Omental fat pad (tissue), 4 donors: ENCODE measurements at places on chromosomes 7 and 10.

DNA sequence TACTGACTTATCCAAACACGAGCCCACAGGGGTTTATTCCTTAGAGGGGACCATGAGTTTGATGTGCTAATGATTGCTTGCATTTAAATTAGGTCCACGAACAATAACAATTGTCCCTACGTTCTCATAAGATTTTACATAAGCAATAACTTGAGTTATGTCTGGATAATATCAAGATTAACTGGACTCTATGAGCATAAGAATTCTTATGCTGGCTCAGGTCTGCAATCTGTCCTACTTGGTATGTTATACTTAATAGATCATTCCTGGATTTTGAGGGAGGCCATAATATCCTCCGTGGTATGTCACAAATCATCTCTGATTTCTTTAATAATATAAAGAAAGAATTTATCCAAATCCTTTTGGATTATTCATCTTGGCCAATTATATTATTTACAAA is 552.3 kb downstream of the KCNMA1 start:
- DNase-seq = no peak

DNA sequence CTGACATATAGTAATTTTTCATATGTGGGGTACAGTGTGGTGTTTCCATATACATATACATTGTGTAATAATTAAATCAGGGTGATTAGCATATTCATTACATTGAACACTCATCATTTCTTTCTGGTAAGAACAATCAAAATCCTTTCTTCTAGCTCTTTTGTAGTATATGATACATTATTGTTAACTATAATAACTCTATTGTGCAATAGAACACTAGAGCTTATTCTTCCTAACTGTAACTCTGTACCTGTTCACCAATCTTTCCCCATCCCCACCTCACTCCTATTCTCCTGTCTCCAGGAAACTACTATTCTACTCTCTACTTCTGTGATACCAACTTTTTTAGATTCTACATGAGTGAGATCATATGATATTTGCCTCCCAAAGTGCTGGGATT is 9.4 kb downstream of the BZW2 start:
- no peak for DNase-seq

- DNase-seq = no peak
These were observed 38.6 kb upstream of the MET start for GRCh38 chr7:116633131-116633988.

DNA sequence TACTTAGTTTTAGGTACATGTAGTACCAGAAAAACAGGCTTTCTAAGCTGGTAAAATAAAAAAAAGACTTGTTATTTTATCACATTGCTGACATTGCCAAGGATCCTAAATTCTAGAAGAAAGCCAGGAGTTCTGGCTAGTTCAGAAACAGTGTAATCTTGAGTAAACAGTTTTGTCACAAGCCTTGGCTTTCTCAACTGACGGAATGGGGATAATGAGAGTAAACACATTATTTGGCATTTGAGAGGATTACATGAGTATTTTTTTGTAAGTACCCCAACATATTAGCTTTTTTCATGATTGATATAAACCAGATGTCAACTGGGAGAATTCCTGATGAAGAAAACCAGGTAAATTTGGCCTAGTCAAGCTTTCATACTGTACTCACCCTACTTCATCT is 269.8 kb downstream of the SORCS1 start:
- no peak for DNase-seq

GRCh38 chr7:26375726-26376174 is 84.1 kb downstream of the SNX10 start:
- no peak for DNase-seq

DNA sequence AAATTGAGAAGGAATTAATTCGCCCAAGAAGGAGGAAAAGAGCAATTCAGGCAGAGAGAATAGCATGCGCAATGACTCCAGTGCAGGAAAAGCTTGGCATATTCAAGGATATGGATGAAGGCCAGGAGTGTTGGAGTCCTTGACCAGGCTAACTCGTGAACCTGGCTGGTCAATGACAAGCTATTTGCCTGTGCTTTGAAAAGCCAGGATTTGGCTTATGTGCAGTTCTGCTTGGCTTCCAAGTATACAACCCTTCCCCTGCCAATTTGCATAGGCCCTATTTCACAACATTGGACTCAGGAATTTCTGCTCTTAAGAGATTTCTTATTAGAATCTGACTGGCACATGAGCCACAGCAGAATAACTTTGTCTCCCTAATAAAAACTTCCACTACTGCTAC is 72.3 kb upstream of the SP8 start:
- DNase-seq = no peak

DNA sequence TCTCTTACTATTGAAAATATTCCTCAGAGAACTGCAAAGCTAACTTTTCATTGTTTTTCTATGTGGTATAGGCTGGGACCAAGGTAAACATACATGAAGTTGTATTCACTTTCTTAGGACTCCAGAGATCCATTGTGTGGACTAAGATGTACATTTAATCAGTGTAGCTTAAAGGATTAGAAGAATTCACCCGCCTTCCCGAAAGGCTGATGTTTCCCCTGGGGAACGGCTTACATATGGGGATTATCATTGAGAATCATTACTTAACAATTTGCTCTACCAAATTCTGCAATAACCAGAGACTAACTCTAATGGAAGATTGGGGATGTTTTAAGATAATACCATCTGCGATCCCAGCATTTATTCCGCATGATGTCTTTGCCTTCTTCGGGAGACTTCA is 257.1 kb upstream of the KIAA1217 start:
- DNase-seq = no peak

DNA sequence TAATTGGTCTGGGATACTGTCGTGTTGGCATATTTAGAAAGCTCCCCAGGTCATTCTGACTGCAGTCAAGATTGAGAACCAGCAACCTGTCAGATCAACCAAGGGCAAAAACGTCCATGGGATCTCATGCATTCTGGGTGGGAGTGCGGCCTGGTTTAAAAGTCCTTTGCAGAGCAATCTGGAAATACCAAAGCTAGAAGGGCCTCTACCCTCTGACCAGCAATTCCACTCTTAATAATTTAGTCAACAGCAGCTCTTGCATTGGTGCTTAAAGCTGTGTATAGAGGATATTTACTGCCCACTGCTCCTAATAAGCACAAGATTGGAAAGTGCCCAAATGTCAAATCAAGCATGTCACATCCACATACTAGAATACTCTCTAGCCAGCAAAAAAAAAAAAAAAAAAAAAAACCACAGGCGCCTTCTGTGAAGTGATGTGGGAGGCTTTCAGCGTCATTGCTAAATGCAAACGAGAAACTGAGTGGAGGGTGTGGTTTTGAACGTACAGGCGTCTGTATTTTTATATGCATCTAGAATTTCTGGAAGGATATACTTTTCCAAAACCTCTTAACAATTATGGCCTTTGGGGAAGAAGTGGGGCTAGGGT is 44.8 kb upstream of the HSPA12A start:
- DNase-seq = no peak

- DNase-seq = no peak
These were observed 51.3 kb upstream of the TAC1 start for GRCh38 chr7:97680622-97681021.

DNA sequence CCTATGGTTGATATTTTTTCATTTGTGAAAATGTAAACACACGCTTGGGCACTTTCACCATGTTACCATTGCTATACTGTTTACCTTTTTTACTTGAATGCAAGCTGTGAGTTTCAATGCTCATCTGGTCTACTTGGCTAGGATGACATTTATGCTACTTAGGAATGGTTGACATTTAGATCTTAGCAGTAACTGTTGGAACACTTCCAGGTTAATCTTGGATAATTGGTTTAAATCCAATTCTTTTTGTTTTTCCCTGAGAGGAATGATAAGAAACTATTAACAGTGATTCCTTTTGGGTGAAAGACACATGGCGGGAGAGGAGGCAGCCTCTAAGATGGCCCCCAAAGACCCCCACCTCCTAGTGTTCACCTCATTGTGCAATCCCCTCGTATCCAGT is 51.4 kb upstream of the AMPH start:
- DNase-seq = no peak

DNA sequence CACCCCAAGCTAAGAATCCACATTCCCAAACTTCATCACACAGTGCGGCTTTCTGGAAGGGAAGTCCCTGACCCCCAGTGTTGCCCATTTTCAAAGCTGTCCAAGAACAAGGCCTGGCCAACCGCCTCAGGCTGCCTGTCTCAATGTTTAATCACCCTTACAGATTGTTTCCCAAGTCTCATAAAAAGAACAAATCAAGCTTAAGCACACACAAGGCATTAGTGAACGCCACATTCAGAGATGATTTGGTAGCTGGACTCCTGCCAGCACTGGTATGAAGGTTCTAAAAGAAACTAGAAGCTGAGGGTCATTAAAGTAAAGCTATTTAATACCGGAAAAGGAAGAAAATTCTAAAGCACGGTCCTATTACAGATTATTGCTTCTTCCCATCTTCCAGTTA is 35.6 kb downstream of the C10orf90 start:
- no peak for DNase-seq

GRCh38 chr10:76558586-76558985 is 1079.0 kb downstream of the KCNMA1 start:
- no peak for DNase-seq

DNA sequence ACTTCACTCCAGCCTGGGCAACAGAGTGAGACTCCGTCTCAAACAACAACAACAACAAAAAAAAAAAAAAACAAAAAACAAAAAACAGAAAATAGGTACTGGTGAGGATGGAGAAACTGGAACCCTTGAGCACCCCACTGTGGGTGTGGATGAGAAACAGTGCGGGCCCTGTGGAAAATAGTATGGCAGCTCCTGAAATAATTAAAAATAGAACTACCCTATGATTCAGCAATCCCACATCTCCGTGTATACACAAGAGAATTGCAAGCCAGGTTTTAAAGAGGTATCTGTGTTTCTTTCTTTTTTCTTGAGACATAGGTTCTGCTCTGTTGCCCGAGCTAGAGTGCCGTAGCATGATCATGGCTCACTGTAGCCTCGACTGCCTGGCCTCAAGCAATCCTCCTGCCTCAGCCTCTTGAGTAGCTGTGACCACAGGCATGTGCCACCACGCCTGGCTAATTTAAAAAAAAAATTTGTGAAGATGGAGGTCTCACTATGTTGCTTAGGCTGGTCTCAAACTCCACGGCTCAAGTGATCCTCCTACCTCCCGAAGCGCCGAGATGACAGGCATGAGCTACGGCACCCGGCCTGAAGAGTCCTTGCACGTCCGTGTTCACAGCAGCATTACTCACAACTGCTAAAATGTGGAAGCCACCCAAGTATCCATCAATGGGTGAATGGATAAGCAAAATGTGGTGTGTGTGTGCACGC is 39.5 kb downstream of the EBF3 start:
- no peak for DNase-seq

DNA sequence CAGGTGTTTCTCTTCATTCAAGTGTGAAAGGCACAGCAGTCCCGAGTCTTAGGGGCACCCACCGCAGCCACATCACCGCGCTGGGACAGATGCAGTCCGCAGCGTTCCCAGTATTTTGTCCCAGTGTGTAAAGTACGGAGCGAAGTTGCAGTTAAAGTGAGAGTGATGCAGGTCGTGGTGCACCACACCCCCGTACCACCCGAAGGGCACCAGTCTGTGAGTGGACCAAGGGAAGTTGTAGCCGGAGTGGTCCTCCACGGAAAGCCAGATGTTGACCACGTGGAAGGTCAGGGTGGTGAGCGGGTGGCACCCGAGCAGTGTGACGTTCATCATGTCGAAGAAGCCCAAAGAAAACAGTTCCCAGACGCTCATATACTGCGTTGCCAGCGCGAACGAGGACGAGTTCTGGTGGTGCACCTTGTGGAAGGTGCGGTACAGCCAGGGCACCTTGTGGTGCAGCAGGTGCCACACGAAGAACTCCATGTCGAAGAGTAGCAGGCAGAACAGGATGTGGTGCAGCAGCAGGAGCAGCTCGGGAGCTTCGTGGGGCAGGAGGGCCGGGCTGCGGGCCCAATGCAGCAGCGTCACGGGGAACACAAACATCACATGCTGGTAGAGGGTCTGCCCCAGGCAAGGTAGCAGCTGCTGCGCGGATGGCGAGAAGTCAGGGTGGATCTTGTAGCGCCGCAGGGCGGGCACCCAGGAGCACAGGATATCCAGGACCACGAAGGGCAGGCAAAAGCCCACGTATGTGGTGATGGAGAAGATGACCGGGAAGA is 526 bp downstream of the CH25H start:
- DNase-seq = no peak

GRCh38 chr7:55567571-55567970 is 4.7 kb downstream of the VOPP1 start:
- no peak for DNase-seq

GRCh38 chr10:69632516-69633199 is 2.6 kb downstream of the FAM241B start:
- no peak for DNase-seq

DNA sequence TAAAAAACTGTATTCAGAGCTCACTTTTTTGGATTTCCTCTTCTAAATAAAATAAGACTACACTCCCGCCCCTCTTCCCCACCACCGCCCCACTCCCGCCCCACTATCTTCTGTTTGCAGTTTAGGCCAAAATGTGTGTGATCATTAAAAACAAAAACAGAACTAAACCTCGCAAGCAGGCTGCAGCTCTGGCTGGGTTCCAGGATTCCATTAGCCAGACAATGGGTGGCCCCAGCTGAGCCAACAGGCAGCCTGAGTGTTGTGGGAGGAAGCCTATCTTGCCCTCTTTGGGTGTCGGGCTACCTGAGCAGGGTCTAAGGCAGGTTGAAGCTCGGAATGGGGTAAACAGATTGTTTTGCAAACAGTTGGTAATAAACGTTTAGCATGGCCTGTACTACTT is 41.7 kb downstream of the ARL4A start:
- peak; percentile 44 for DNase-seq

- no peak for DNase-seq
These were observed 324.4 kb upstream of the AOAH start for GRCh38 chr7:37048674-37049073.

GRCh38 chr10:72759584-72759983 is 67.6 kb downstream of the MCU start:
- DNase-seq = no peak

DNA sequence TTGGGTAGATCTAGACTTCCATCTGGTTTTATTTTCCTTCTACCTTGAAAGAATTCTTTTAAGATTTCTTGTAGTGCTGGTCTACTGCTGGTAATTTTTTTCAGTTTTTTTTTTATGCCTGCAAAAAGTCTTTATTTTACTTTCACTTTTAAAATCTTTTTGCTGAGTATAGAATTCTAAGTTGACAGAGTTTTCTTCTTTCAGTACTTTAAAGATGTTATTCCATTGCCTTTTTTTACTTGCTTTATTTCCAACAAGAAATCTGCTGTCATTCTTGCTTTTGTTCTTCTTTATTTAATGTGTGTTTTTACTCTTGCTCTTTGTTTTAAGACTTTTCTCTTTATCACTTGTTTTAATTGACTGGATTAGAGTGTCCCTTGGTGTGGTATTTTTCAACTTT is 36.1 kb upstream of the HECTD2 start:
- no peak for DNase-seq

GRCh38 chr10:52772623-52773022 is at the start of gene MBL2:
Gene MBL2 (minus strand): TSS chr10:52772784. CDS start chr10:52771635, 1,149 bp downstream.
- DNase-seq = no peak

GRCh38 chr7:2936891-2937580 is 92.9 kb upstream of the GNA12 start:
- DNase-seq = peak; percentile 16

DNA sequence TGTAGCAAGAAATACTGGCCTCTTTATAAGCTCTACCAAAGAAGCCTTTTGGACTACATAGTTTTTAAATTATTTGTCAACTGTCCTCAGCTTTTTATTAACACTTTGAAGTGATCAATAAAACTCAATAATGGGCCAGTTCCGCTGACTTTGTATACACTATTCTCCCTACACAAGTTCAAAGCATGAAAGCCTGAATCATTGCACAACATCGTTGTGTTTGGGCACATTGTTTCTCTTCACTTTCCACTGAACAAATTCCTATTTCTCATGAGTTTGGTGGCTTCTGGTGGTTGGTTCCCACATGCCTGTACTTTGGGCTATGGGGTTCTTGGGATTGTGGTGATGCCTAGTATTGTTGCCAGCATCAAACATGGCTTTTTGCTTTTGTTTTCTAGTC is 561.8 kb upstream of the LRRN3 start:
- no peak for DNase-seq
